Lower leg skin (tissue), 4 donors: ENCODE measurements at places on chromosomes 7 and 10.

DNA sequence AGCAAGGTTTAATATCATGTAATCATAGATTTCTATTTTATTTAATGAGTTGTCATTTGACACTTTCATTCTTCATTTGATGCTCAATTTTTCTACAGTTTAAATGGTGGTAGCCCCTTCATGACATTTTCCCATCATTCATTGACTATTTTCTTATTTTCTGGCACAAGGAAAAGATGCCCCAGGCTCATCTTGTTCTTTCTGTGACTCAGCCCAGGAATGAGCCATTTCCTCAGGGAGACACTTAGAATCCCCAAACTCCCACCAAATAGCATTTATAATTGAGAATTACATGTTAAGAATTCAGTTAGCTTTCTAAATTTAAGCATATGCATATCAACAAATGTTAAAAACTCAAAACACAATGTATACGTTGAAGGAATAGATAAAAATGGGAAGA lies 222.3 kb downstream of the KIF20B start:
- DNase-seq, result no peak

DNA sequence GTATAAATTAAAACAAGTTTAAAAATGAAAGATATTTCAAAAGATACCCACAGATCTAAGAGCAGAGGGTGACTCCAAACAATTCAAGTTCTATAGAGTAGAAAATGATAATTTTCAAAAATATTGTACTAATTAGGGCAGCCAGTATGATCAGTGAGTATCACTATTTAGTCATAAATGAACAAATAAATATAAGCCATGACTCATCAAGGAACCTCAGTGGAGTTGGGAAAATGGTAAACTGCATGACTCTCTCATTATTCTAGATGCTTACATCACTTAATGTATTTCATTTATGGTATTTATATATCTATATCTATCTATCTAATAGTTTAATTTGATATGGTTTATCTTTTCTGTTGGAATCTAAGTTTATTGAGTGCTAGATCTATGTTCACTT lies 94.3 kb downstream of the THSD7A start:
- no peak for DNase-seq

- no peak for DNase-seq
Measured at GRCh38 chr10:58776568-58777318, 264.1 kb downstream of the BICC1 start.

DNA sequence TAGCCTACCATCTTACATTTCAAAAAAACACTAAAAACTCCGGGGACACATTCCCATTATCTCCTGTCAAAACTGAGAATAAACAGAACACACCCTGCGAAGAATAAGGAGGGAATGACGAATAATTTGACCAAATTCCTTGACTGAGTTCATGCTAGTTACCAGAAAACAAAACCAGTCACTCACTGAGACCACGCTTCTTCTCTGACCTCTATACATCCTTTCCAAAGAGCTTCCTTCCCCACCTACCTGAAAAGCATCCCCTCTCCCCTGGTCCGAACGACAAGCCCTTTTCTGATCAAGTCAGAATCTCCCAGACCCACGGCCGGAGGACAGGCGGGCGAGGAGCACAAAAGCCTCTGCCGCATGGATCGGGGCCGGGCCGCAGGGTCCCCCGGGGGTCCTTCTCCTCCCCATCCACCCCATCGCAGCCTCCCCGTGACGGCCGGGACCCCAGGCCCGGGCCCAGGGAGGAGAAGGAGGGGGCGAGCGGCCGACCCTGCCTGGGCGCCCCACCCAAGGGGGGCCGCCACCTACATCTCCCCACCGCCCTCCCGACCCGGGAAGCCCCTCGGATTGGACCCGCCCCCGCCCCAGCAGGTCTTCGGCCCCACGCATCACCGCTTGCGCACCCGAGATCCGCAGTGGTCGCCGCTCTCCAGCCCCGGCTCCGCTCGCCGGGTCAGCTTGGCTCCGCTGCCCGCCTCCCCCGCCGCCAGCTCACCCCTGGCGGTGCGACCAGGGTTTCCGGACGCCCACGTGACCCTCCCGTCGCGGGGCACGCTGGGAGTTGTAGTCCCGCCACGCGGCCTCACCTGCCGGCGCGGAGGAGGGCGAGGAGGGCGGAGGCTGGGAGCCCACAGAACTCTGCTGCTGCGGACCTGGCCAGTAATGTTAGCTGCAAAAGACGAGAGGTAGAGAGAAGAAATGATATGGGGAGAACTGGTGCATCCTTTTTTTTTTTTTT lies at the start of gene SLC37A3:
Gene SLC37A3, minus strand, starts transcription at position 747 of the 967 bp plus-strand sequence. CDS start 16,004 bp downstream, outside the sequence.
- DNase-seq, result peak; percentile 76

GRCh38 chr10:71857934-71858890 lies 7.2 kb upstream of the PSAP start:
- peak; percentile 66 for DNase-seq

DNA sequence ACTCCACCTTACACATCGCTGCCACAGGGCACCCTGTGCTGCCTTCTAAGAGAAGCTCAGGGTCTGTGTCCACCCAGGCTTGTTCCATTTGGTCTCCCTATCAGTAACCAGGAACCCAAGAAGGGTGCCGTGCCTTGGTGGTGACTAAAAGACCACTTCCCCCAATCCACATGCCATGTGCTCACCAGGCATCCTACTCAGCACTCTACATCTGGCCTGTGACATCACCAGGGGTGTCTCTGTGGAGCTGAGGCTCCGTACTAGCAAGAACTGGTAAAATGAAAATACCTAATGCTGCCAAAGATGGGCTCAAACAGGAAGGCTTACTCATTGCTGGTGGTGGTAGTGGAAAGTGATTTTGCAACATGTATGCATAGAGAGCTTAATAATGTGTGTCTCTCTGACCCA lies 19.0 kb upstream of the C10orf71 start:
- no peak for DNase-seq

GRCh38 chr7:128025380-128025779 lies 5.9 kb downstream of the LRRC4 start:
- DNase-seq, result no peak

DNA sequence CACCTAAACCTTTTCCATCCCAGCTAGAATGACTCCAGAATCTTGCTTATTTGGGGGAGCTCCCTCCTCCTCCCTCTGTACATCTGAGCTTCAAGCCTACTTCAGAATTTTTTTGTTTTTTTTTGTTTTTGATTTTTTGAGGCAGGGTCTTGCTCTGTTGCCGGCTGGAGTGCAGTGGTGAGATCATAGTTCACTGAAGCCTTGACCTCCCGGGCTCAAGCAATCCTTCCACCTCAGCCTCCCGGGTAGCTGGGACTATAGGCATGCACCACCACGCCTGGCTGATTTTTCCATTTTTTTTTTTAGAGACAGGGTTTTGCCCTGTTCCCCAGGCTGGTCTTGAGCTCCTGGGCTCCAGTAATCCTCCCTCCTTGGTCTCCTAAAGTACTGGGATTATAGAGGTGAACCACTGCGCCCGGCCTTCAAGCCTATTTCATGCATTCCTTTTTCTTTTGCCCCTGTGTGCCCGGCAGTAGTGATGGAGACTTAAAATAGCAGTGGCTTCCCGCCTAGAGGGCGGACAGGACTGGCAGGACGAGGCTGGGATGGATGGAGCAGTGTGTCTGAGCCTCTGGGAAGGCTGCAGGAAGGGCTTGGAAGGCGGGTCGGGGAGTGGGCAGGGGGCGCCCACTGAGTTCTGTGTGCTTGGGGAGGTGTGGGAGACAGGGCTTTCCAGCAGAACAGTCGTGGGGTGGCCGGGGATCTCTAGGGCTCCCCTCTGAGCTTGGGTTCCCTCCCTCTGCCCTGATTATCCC lies 8.8 kb downstream of the CUX1 start:
- no peak for DNase-seq

GRCh38 chr10:127849921-127850320 lies 42.8 kb downstream of the CLRN3 start:
- DNase-seq, result no peak

- no peak for DNase-seq
Measured at GRCh38 chr10:52284416-52285013, 29.6 kb upstream of the DKK1 start.

DNA sequence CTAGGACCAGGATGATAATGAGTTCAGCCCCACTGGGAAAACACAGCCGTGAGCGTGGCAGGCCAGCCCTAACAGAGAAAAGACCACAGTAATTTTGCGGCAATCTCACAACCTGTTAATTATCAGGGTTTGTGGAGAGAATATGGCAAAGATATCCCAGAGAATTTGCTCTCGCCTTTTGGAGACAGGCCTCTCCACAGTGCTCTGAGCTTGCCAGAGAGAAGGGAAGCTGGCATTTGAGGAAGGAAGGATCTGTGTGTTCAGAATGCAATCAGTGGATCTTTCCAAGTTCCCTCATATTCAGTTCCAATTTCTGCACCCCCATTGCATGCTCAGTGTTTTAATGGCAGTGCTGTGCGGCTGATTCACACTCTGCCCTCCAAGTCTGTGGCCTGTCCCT lies 60.2 kb downstream of the PLPP4 start:
- no peak for DNase-seq

GRCh38 chr7:43582503-43583423 lies at the start of gene STK17A:
Gene STK17A (plus strand): TSS chr7:43583108. CDS start chr7:43583244, 136 bp downstream.
- peak; percentile 98 for DNase-seq

DNA sequence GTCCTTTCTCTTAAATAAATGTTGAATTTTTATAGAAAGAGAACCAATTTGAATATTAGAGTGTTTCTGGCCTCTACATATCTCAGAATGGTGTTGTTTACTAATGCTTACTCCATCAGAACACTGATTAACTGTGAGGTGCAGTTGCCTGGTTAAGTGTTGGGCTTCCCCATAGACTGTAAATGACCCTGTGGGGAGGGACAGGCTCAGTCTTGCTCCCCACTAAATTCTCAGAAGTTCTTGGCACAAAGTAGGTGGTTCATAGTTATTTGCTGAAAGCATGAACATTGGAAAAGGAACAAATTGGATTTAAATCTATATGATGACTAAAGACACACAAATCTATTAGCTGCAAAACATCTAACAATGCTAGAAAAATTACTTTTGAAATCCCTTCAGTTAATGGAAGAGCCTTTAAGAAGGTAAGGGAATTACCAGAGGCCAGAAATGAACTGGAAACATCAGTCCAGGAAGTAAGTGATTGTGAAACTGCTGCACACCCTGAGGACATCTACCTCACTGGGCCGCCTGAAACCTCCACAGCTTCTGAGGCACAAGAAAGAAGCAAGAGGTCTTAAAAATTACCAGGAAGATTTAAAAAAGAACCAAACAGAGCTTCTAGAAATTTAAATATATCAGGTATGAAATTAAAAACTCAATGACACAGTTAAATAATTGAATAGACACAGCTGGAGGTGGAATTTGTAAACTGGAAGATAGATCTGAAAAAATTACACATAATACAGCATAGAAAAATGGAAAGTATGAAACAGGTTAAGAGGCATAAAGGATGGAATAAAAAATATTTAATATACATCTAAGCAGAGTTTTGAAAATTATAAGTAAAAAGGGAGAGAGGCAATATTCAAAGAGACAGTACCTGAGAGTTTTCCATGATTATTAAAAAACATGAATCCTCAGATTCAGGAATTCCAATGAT lies 17.8 kb upstream of the COMTD1 start:
- no peak for DNase-seq

- no peak for DNase-seq
Measured at GRCh38 chr10:122530177-122530576, 30.4 kb upstream of the DMBT1 start.

DNA sequence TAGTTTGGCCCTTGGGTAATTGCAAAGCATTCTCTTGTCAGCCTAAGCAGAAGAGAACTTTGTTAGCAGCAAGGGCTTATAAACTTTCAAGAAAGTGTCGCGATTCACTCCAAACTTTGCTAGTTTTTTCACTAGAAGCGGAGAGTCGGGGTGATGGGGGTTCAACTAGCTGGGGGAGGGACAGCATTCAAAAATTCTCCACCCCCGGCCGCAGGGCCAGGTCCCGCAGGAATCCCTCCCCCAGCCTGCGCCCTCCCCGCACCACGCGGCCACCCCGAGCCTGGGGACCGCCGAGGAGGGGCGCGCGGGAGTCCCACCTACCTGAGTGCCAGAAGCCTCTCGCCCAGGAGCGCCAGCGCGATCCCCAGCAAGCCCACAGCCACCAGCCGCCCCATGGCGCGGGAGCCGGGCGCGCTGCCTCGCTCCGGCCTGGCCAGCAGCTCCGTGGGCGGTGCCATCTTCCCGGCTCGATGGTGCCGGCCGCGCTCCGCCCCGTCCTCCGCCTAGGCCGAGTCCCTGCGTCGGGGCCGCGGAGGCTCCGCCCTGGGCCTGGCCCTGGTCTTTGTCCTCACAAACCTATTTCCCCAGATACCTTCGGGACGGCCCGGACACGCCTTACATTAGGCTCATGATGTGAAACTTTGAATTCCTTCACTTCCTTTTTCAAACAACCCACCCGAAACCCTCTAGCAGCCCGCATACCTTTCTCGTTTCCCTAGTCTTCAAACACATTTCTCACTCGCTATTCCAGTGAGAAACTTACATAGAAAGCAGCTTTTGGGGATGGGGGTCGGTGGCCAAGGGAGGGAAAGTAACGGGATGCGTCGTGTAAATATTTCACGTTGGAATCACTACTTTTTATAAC lies at the start of gene PON2:
Gene PON2, minus strand, starts transcription at position 472 of the 865 bp plus-strand sequence. Its CDS starts 77 bp downstream, at position 395.
- peak; percentile 94 for DNase-seq

GRCh38 chr7:50397320-50397970 lies 52.7 kb downstream of the FIGNL1 start:
- no peak for DNase-seq

GRCh38 chr7:35893649-35894048 lies 92.8 kb downstream of the SEPTIN7 start:
- no peak for DNase-seq

- DNase-seq, result no peak
Measured at GRCh38 chr7:138185132-138185908, 109.1 kb downstream of the AKR1D1 start.

GRCh38 chr7:31260851-31261250 lies 79.7 kb downstream of the NEUROD6 start:
- no peak for DNase-seq

DNA sequence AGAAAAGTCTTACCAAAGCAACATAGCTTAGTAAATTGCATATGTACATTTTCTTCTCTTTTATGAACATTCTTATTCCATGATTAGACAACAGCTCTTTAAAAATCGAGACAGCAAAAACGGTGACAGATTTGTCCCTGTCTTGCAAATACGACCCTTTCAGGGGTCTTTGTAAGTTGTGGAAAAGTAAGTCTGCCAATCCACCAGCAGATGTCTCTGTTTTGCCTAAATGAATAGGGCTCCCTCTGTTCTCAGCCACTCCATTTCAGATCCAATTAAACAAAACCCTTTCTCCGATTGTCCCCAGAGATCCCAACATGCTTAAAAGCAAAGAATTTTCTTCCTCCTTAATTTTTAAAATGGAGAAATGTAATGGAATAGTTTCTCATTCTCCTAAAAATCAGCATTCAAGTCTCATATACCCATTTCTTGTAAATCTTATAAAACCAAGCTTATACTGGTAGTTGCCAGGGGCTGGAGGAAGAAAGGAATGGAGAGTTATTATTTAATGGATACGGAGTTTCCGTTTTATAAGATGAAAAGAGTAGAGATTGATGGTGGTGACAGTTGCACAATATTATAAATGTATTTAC lies 61.0 kb upstream of the NFE2L3 start:
- DNase-seq, result no peak

DNA sequence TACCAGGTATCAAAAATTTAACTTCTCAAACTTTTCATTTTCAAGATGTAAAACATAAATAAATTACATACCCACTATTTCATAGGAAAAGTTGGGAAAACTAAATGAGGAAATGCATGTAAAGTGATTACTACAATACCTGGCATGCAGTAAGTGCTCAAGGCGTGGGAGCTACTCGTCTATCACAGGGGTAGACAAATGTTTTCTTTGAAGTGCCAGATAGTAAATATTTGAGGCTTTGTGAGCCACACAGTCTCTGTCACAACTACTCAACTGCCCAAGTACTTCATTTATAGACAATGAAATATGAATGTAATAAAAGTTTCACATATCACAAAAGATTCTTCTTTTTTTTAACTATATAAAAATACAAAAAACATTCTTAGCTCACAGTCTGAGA lies 96.4 kb upstream of the PCGF5 start:
- DNase-seq, result no peak
